ENCODE measurements at places on chromosomes 4 and X. TPM values are rescaled to one million over a fixed set of nuclear protein-coding genes. Genes with fewer than 3 reads are reported as not detected.

SATL1 gene
- polyA plus RNA-seq: not detected

DMP1 gene
- polyA plus RNA-seq: not detected

TMPRSS11F gene
- polyA plus RNA-seq: 6.6 TPM

VSIG1 gene
- polyA plus RNA-seq: 0.47 TPM

TMEM156 gene
- polyA plus RNA-seq: 0.25 TPM

TECRL gene
- polyA plus RNA-seq: 0.04 TPM

LIMCH1 gene
- 8.3 TPM for polyA plus RNA-seq

ADH1C gene
- 2.3 TPM for polyA plus RNA-seq

NEIL3 gene
- polyA plus RNA-seq: 1.0 TPM

F8A3 gene
- 1.8 TPM for polyA plus RNA-seq

SYP gene
- 0.79 TPM for polyA plus RNA-seq
